ENCODE measurements at places on chromosomes 2 and 18. TPM values are rescaled to one million over a fixed set of nuclear protein-coding genes. Genes with fewer than 3 reads are reported as not detected.

SERPINB4 gene
- total RNA-seq: not detected

GRCh38 chr2:109225170-109225782 lies 96.3 kb downstream of the SH3RF3 start:
- H3K36me3 ChIP-seq: no peaks in the 10 kb centered on the region
- no peak overlapping the region for H3K4me3 ChIP-seq
- no peaks in the 10 kb centered on the region for H3K27me3 ChIP-seq
- no peak for DNase-seq
- no peak overlapping the region for H3K27ac ChIP-seq
- no peaks in the 10 kb centered on the region for H3K4me1 ChIP-seq

DNA sequence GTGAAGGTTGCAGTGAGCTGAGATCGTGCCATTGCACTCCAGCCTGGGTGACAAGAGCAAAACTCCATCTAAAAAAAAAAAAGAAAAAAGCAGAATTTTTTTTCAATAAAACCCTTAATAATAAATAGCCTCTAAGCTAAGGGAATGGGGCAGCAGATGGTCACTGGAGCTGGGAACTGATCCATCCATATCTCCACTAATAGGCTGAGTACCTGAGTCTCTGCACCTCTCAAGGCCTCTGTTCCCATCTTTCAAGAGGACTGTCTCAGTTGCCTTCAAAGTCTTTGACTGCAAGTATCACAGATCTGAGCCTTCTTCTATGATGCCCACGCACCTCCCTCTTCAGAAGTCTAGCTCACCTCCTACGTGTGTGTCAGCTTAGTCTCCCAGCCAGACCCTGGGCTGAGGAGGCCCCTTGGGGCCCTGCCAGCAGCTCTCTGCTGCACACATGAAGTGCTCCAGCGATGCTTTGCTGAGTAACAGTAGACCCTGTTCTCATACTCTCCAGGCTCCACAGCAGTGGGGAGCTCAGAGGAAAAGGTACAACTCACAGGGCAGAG lies 32.9 kb downstream of the ST8SIA5 start:
- no peak for DNase-seq
- H3K4me3 ChIP-seq: no peak overlapping the region
- no peak overlapping the region for H3K27ac ChIP-seq
- H3K27me3 ChIP-seq: no peaks in the 10 kb centered on the region
- H3K4me1 ChIP-seq: peaks cover 4% of the 10 kb centered on the region
- no peaks in the 10 kb centered on the region for H3K36me3 ChIP-seq

DNA sequence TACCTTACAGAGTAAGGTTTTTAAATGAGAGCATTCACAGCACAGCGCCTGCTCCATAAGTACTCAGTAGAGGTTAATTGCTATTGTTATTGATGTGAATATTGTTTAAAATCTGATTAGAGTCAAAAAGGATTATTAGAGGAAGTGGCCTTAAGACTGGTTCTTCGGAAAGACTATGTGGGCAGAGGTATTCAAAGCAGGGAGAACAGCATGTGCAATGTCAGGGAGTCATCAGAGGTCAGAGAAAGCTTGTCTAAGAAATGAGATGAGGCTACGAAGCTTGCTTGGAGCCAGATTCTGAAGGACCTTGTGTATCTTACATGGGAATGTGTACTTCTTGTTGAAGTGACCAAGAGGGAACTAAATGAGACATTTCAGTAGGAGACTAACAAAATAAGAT lies 49.8 kb downstream of the PMS1 start:
- no peak overlapping the region for H3K4me3 ChIP-seq
- DNase-seq: no peak
- no peaks in the 10 kb centered on the region for H3K36me3 ChIP-seq
- H3K4me1 ChIP-seq: peaks cover 13% of the 10 kb centered on the region
- H3K27me3 ChIP-seq: no peaks in the 10 kb centered on the region

DNA sequence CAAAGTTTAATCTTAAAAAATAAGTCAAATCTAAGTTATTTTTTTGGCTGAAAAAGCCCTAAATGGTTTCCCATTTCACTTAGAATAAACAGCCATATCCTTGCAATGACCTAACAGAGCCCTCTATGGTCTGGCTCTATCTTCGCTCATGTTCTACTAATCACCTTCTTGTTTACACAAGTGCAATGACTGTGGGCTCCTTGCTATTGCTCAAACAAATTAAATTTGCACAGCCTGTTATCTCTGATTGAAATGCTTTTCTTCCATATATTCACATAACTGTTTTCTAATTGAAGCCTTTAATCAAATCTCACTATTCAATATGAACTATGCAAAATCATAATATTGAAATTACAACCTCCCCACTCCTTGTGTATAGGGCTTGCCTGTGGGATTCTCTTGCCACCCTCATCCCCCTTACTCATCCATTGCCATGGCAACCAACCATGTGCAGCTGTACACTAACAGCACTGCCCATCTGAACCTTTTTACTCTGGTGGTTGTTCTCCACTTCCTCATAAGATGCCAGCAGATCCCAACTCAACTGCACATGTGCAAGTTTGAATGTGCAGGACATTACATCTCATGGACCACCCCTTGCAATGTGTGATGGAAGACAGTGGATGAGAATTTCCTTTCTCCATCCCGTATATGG lies 1083.2 kb downstream of the SOCS6 start:
- no peaks in the 10 kb centered on the region for H3K4me1 ChIP-seq
- H3K36me3 ChIP-seq: no peaks in the 10 kb centered on the region
- H3K27me3 ChIP-seq: no peaks in the 10 kb centered on the region
- no peak for DNase-seq
- no peak overlapping the region for H3K27ac ChIP-seq

- H3K36me3 ChIP-seq: no peaks in the 10 kb centered on the region
- H3K4me3 ChIP-seq: peak overlapping the region; percentile 91
These were observed 774 bp downstream of the MSH6 start for GRCh38 chr2:47783486-47784351.

Data from sigmoid colon (tissue), 7 donors.